Stimulated activated CD4-positive, alpha-beta T cell treated with anti-CD3 and anti-CD28 coated beads, Interleukin-4, amount 100 ng/mL, for 24 hours (primary cell): ENCODE measurements at places on chromosomes 1 and 21.

DNA sequence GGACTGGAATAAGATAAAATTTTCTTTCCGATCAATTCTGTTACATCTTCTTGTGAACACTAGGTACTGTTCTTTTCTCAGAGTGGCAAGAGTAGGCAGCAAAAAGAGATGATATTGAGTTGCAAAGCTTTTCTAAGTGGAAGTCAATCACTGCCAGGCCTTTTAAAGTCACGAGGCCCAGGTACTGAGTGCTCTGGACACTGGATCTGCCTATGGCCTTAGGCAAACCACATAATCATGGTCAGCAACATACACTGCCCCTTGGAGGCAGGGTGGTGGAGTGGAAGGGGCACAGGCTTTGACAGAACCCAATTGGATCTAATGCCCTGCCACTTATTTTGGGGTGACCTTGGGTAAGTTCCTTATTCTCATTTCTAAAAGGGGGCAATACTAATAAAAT lies 41.5 kb downstream of the TSEN15 start:
- no peak for DNase-seq

- DNase-seq, result no peak
These were observed 37.5 kb downstream of the DPH5 start for GRCh38 chr1:100988121-100988520.

DNA sequence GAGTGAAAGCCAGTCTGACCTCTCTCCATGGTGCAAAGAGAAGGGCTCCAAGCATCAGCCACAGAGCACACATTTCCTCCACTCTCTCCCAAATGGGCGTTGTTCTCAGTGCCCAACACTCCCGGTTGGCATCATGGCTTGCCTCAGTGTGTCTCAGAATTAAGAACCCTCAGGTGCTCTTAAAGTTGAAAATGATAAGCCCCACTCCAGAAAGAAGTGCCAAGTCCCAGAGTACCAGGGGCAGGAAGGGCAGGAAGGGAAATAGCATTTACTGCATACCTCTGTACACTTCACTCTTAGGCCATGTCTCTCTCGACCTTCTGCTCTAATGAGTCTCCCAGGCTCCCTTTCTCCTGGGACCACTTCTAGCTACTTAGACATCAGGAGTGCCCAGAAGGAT lies 15.2 kb upstream of the ARHGEF2 start:
- DNase-seq, result no peak

DNA sequence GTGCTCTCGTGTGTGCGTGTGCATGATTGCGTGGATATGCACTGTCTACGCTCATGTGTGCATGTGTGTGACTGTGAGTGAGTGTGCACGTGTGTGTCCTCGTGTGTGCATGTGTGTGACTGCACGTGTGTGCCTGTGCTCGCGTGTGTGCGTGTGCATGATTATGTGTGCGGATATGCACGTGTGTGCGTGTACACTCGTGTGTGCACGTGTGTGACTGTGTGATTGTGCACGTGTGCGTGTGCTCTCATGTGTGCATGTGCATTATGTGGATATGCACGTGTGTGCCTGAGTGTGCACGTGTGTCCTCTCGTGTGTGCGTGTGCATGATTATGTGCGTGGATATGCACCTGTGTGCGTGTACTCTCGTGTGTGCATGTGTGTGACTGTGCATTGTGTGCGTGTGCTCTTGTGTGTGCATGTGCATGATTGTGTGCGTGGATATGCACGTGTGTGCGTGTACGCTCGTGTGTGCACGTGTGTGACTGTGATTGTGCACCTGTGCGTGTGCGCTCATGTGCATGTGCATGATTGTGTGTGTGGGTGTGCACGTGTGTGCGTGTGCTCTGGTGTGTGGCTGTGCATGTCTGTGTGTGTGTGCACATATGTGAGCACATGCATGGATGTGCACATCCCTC lies 2.2 kb downstream of the MMEL1 start:
- DNase-seq, result no peak

- no peak for DNase-seq
These were observed 85.1 kb upstream of the LMO4 start for GRCh38 chr1:87243573-87243972.

- DNase-seq, result no peak
These were observed 7.5 kb downstream of the PKN2 start for GRCh38 chr1:88691540-88691939.

DNA sequence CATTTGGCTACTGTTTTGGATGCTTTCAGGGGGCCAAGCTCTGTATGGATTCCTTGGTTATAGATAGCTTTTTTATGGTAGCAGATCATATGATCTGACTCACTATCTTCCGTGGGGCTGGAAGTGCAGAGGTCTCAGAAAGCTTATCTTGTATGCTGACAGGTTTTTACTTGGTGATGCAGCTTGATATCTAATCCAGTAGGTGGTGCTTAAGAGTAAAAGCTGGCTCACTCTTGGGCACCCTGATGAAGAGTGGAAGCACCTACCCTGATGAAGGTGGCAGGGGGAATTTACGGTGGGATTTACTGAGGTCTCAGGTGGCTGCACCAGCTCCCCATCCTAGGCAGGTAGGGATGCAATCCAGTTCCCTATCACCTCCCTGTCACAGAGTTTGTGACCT lies 151.2 kb downstream of the PTBP2 start:
- no peak for DNase-seq

- DNase-seq, result peak; percentile 72
These were observed 272.7 kb downstream of the FOXD2 start for GRCh38 chr1:47710329-47711071.

DNA sequence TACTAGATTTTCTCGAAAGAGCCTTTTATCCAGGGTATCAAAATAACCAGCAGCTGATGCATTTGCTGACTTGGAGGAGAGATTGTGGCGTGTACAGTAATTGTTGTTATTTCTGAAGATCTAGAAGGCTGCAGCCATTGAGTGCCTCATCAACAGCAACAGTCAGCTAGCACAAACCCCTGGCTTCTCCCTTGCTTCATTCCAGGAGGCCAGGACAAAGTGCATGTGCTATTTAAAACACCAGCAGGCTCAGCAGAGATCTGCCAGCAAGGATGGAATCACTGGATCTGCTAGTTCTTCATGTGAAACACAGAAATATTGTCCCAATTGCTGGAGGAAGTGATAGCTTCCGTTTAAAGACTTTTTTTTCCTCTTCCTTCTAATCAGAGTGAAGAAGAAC lies 2.8 kb upstream of the NGF start:
- no peak for DNase-seq

- DNase-seq, result no peak
These were observed 19.2 kb upstream of the TBX15 start for GRCh38 chr1:119007339-119007669.

DNA sequence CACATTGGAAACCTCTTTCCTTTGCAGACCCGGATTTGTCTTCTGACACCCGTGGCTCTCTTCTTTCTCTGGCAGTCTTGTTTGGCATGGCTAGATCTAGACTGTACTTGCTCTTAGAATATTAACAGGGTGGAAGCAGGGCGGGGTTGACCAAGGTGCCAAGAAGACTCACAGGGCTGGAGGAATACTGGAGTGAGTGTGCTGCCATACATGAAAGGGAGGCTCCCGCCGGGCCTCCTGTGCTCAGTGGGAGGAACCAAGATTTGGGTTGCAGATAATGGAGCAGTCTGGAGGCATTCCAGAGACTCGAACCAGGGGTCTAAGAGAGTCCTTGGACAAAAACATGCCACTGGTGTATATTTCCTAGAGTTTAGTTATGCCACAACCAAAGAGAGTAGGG lies 27.6 kb upstream of the SNX27 start:
- no peak for DNase-seq

DNA sequence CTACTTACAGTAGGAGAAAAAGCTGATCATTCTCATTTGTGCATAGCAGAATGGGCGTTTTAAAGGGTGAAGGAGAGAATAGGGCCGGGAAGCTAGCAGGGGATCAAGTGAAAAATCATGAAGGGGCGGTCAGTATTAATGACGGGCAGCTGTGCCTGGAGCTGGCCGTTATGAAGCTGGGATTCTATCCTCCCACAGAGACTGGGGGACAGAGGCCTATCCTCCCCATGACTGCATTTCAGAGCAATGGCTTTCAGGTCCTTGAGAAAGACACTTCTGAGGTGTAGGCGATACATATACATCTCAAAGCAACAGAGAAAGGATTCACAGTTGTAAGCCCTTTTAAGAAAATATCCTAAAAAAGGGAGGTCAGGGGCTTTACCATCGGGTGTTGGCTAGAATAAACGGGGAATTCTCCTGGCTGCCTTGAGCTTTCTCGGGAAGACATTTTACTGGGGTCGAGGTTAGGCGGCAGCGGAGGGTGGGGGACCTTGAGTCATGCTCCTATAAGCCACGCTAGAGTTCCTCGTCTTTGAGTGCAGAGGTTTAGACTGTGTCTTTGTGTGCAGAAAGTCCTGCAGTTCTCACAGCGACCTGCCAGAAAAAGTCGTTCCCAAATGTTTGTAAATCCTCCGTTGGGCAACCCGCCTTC lies 559 bp upstream of the MTARC2 start:
- DNase-seq, result no peak

GRCh38 chr1:245411245-245412036 lies 256.7 kb downstream of the KIF26B start:
- DNase-seq, result no peak

GRCh38 chr21:34892209-34892608 lies 156.9 kb downstream of the RUNX1 start:
- no peak for DNase-seq

DNA sequence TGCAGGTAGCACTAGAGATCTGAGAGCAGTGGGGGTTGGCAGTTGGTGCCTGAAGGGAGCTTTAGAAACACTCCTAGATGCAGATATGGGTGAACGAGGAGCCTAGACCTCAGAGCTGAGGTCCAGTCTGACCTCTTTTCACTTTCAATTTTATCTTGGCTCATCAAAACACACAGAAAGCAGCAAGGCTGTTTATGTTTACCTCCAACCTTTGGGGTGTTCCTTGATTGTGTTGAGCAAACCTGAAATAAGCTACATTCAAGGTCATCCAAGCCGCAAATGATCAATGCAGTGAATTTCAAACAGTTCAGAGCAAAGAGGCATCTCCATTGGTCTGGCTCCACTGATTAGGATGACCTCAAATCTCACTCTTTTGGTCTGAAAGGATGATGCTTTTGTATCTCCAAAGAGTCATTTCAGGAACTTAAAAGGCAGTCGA lies 1.3 kb downstream of the LY9 start:
- DNase-seq, result no peak

DNA sequence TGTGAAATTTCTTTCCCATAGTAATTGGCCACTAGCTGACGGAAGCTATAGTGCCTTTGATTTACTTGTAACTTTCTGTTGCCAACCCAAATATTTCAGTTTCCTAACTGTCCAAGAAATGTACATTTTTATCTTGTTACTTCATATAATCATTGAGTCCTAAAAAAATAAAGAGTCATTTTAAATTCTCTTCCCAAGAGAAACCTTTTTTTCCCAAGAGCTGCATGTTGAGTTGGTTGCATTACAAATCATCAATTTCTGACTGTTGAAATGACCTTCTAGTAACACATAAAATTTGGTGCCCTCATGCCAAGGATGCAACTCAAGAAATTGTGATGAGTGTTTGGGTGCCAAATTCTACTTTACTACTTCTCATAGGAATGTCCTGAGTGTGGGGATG lies 61.0 kb downstream of the HMCN1 start:
- no peak for DNase-seq

DNA sequence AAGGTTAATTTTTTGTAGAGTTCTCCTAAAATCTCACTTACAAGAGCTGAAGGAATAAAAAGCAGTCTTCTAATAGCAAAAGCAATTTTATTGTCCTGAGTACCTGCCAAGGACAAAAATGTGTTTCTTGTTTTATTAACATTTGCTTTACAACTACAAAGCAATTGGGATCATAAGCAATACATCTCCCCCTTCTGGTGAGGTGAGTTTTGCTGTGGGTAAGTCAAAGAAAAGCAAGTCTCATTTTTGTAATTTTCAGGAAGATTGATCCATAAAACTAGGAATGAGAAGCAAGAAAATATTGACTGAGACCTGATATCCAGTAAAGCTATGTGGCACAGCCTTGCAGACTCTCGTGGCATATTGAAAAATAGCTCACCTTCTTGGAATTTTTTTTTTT lies 2162.7 kb downstream of the NCAM2 start:
- DNase-seq, result no peak

GRCh38 chr1:22680726-22681125 lies 27.7 kb downstream of the C1QB start:
- no peak for DNase-seq

- DNase-seq, result no peak
These were observed 72.7 kb upstream of the NBPF4 start for GRCh38 chr1:108316545-108316944.

DNA sequence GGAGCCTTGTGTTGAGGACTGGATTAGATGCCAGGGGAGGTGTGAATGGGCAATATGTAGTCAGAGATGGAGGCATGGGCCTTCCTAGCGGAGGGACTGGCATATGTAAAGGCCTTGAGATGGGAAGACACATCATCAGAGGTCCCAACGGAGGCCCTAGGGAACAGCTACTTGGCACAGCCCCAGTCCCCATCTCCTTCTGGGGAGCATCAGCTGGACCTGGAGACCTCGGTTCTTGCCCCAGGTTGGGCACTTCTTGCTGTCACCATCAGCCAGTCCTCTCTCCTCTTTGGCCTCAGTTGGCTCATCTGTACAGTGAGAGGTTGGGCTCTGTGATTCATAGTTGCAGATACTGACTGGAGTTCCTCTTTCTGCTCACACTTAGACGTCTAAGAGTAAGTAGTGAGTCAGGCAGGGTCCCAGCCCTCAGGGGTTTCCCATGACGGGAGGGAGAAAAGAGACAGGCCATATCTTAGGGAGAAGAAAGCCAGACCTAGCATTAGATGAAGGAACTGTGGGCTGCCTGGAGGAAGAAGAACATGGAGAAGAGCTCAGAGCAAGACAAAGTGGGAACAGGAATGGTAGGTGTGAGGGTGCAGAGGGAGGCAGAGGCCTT lies 3.4 kb upstream of the MARCKSL1 start:
- peak; percentile 56 for DNase-seq

- no peak for DNase-seq
These were observed 6.1 kb downstream of the SLC22A15 start for GRCh38 chr1:115982400-115982799.

DNA sequence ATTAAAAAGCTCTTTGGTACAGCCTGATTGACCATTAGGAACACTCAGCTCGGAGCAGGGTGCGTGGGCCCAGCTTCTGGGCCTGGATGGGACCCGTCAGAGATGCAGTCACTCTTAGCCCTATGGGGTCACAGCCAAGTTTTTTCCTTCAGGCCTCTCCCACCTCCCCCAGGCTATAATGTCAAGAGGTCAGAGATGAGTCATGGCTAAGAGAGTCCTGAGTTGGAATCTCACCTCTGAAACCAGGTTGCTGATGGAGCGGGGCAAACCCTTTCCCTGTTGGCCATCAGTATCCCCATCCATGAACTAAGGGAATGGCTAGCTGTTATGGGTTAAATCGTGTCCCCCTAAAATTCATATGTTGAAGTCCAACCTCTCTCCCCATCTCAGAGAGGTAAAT lies 195.9 kb upstream of the POU3F1 start:
- DNase-seq, result no peak

- no peak for DNase-seq
These were observed 13.7 kb downstream of the SELL start for GRCh38 chr1:169697755-169698154.
